ENCODE measurements at places on chromosomes 16 and 17.
A peak's percentile ranks its signal among the peaks of the same experiment; 100 is the strongest.

DNA sequence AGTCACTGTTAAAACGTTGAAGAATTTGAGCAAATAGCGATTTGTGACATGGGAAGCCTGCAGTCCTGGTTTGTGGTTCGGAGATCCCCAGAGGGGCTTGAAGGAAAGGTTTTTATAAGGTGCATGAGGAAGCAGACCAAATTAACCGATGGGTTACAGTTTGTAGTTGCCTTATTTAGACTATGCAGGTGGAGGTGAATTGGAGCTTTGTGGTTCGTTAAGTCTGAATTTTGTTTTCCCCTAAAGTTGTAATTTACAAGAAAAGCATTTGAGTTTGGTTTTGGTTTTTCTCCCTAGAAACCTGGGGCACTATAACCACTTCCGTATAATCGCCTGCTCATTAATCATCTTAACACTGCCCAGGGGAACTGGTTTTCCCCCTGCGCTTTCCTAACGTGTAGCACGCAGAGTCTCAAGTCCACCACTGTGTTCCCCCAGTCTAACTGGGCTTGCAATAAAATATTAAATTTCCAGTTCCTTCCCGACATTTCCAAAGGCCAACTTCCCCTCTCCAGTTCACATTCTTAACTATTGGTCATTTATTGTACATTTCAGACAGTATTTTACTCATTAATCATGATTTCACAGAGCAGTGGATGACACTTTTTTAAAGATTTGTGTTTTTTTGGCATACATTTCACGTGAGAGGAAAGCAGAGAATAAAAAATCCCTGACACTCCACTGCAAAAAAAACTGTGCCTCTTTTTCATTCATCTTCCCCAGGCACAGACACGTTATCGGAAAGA lies 932 bp downstream of the ZNF267 start:
- H3K27ac ChIP-seq, result peak overlapping the region; percentile 83
- no peaks in the 10 kb centered on the region for H3K36me3 ChIP-seq
- DNase-seq, result no peak
- no peaks in the 10 kb centered on the region for H3K27me3 ChIP-seq
- H3K4me1 ChIP-seq, result peaks cover 56% of the 10 kb centered on the region

DNA sequence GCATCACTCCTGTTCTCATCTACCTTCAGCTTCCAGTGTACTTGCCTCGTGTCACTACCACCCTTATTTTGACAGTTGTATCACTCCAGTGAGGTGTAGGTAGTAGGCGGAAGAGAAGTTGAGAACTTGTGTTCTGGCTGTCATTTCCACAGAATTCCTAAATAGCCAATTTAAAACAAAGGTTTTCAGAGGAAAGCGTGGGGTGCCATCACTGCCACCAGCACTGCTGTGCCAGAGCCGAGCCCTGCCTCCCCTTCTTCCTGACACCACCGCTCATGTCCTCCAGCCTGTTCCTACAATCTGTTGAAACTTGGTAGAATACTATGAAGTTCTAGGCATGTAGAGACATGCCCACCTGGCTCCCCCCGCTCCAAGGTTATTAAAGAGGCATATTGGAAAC lies 215.8 kb downstream of the TANC2 start:
- H3K27me3 ChIP-seq, result no peaks in the 10 kb centered on the region
- H3K4me3 ChIP-seq, result no peak overlapping the region
- DNase-seq, result no peak
- no peak overlapping the region for H3K27ac ChIP-seq

- no peaks in the 10 kb centered on the region for H3K36me3 ChIP-seq
- no peak overlapping the region for H3K4me3 ChIP-seq
- H3K27me3 ChIP-seq, result peaks cover 2% of the 10 kb centered on the region
- DNase-seq, result no peak
- H3K27ac ChIP-seq, result no peak overlapping the region
These were observed 176.5 kb downstream of the IRF8 start for GRCh38 chr16:86075488-86075785.

DNA sequence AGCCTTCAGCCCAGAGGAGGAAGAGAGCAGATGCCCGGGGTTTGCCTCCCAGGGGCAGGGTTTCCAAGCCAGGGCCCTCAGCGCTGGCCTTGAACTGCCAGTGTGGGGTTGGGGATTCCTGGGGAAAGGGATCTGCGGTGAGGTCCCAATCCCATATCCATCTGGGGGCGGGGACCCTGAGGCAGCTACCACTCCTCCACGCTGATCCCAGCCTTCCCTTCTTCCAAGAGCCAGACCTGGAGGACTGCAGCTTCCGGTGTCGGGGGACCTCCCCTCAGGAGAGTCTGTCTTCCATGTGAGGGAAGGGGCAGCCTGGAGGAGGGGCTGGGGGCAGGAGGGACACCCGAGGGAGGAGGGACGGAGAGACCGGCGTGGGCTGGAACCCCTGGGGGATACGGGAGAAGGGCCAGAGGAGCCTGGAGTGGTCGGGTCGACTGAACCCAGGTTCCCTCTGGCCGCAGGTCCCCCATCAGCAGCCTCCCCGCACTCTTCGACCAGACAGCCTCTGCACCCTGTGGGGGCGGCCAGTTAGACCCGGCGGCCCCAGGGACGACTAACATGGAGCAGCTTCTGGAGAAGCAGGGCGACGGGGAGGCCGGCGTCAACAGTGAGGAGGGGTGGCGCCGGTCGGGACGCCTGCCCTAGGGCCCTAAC lies 10.7 kb upstream of the CISD3 start:
- H3K27me3 ChIP-seq, result no peaks in the 10 kb centered on the region
- no peak overlapping the region for H3K27ac ChIP-seq
- peaks cover 97% of the 10 kb centered on the region for H3K36me3 ChIP-seq
- no peak overlapping the region for H3K4me3 ChIP-seq
- H3K4me1 ChIP-seq, result peaks cover 2% of the 10 kb centered on the region

- H3K27me3 ChIP-seq, result no peaks in the 10 kb centered on the region
- DNase-seq, result no peak
- H3K27ac ChIP-seq, result no peak overlapping the region
These were observed 618.4 kb upstream of the SOX9 start for GRCh38 chr17:71502443-71502842.

Measured in heart left ventricle (tissue), 16 donors.